ENCODE measurements at places on chromosomes 4 and X.

DNA sequence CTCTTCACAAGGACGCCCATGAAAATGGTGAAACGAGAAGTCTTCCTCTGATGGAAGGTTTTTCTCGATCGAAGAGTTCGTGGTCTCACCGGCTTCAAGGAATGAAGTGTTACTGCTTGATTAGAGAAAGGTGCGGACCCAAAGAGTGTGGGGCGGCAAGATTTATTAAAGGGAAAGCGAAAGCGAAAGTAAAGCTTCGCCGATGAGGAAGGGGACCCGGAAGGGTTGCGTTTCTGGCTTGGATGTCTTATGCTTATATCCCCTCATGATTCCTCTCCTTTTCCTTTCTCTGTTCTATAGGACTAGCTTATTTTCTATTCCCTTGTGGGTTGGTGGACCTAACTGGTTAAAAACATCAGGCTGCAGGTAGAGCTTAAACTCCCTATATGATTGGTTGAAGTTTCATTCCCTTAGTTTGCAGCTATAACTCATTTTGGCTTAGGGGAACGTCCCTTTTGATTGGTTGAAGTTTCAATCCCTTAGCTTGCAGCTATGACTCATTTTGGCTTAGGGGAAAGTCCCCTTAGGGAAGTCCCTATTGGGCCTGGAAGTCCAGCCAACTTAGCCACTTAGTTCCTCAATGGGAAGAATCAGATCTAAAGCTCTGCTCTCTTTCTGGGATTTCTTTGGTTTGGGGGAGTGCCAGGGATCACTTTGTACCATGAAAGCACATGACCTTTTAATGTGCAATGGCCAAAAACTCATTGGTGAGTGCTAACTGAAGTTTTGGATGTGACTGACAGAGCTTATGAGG is 1025.0 kb upstream of the PCDH10 start:
- no peak for DNase-seq

- DNase-seq: no peak
Observed at GRCh38 chrX:118350706-118351105, 4.8 kb downstream of the WDR44 start.

DNA sequence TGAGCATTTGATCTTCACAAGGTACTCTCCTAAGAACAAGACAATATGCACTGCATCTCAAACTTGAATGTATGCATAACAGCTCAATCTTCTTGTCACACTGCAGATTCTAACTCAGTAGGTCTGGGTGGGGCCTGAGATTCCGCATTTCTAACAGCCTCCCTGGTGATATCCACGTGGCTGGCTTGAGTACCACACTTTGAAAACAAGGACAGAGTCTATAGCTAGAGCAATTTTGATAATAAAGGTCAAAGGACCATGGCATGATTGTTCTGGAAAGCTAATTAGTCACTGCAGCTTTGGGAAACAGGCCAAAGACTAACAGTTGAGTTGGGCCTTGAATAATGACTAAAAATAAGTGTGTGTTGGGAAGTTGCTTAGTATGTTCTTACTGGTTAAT is 213.3 kb downstream of the GBA3 start:
- no peak for DNase-seq

DNA sequence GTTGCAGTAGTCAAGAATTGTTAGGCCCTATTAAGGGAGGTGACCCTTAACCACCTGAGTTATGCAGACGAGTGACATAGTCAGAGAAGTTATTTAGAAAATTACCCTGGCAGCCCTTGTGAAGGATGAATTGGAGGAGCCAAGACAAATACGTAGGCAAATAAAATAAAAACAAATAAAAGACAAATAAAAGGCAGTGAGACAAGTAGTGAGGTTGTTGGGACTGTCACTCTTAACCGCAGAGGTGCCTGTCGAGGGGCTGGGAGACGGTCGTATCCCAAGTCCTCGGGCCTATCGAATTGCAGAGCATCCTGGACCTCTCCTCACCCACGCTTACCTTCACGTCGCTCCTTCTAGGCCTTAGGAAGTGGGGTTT is 58.0 kb upstream of the ZC4H2 start:
- DNase-seq: no peak

DNA sequence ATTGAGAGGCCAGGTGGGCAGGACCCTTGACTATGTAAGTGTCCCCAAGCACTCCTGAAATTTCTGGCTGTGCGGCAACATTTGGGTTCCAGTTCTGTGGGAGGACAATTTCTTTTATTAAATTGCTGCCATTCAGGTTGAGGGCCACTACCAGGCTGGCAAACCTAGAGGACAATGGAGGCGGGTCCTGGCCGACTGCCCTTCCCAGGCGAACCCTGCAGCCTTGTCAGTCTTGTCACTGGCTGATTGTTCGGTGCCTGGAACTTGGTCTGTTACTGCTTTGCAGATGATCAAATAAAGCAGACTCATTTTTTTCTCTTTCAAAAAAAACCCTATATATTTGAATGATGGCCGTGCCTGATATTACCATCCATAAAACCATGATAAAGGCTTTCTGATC is 6.6 kb upstream of the TMEM128 start:
- no peak for DNase-seq

DNA sequence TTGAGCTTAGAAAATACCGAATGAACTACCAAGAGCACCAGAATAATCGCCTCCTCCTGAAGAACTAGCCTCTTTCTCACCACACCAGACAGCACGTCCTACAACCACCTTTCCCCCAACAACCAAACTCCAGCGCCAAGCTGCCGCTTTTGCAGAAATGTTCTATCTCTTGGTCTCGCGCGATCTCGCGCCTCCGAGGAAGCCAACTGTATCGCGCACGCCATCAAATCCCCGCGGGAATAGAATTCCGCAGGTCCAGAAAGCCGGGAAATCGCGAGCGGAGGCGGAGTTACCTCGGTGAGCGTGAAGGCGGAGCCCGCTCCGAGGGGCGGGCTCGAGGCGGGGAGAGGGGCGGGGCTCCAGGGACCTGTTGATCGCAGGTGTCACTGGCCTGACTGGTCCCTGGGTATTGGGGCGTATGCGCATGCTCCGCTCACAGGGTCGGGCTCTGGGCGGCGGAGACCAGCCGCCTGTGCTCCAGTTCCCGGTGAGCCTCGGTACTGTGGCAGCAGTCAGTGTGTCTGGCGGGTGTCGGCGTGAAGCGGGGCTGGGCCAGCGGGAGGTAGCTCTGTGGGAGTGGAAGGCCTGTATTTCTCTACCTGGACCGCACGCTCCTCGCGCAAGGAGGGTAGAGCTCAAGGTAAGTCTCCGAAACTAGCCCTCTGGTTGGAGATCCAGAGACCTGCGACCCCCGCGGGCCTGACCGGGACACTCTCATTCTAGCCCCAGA is at the start of gene USP53:
TSS of gene USP53 (plus strand) at position 480 of the 730 bp plus-strand sequence. CDS start 27,047 bp downstream, outside the sequence.
- DNase-seq: peak; percentile 94

DNA sequence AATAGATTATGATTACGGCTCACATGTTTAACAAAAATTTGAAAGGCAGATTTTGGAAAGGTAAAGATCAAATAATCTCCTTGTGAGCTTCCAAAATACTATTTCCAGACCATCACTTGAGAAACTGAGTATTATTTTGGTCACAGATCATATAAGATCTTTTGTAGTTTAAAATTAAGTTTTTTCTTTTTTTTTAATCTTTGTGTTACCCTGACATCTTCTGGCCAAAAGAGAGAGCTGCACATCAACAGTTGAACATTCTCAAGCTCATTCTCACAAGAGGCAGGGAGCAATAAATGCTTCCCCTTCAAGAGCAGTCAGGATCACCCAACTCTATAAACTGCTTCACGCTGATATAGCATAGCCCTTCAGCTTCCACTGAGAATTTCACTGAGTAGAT is 15.9 kb downstream of the TMEM192 start:
- no peak for DNase-seq

DNA sequence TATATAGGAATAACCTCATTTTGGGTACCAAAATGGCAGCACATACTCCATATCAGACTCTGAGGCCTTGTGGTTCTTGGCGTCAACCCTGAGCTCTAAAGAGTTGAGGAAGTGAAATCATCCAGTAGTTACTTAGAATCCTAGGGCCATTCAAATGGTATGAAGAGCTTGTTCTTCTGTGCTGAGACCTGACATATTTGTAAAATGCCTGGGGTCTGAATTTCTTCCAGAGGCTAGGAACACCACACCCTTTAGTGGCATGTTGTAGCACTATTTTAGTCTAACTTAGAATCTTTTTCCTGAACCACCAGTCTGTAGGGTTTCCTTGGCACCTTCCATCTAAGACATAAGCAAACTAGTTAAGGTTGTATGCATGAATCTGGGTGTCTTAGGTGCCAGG is 18.1 kb upstream of the GDPD2 start:
- no peak for DNase-seq

DNA sequence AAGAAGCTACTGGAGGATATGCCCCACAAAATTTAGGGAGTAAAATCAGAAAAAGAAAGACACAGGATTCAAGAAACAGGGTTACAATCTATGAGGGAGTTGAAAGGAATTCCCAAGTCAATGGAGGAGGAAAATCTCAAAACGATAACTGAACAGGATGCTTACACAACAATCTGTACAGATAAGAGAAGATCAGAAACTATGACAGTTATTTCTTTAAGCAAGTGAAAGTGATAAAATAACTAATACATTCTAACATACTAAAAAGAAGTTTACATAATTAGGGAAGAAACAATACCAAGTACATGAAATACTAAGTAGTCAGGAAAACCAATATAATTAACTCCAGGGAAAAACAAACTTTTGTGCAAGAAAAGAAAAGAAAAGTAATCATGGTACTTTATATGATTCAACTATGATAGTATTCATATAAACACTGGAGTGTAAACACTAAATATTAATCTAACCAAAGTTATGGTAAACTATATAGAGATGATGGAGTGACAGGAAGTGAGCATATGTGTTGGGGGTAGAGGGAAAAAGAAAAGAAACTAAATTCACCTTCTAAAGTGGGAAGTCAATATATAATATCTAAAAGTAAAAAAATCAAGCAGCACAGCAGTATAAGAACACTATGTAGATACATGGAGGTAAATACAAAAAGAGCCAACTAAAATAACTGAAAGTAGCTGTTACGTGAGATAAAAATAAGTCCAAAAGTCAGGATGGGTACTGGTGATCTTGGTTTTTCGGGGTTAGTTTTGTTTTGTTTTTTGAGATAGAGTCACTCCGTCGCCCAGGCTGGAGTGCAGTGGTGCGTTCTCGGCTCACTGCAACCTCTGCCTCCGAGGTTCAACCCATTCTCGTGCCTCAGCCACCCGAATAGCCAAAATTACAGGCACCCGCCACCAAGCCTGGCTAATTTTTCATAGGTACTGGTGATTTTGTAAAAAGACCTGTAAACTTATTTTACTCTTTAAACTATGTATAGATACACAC is 99.3 kb downstream of the TEX11 start:
- DNase-seq: no peak

DNA sequence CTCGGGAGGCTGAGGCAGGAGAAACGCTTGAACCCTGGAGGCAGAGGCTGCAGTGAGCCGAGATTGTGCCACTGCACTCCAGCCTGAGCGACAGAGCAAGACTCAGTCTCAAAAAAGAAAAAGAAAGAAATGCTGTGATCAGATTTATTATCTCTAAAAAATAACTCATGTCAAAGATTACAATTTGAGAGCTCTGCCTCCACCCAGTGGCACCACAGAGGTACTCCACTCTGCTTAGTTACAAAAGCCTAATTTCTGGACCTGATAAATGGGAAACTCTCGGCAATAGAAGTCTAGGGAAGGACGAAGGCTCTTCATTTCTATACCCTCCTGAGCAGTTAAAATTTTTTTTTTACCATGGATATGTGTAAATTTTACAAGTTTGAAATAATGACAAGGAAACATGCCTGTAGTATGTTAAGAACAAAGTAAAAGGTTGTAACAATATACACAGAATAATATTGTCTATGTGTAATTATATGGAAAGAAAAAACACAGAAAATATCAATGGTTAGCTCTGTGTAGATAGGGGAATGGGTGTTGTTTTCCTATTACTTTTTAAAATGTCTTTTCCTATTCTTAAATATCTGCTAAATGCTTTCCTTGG is 149.8 kb downstream of the STIM2 start:
- peak; percentile 13 for DNase-seq

DNA sequence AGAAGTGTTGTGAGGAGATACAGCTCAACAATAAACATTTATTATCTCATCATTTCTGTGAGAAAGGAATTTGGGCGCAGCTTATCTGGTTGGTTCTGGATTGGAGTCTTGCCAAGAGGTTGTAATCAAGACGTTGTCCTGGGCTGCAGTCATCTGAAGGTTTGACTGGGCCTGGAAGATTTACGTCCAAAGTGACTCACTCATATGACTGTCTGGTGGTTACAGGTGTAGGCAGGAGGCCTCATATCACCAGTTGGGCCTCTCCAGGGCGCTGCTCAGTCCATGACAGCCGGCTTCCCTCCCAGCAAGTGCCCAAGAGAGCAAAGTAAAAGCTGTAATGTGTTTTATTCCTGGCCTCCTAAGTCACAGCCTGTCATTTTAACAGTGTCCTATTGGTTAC is 106.3 kb downstream of the USP46 start:
- no peak for DNase-seq

GRCh38 chr4:56505269-56506130 is at the start of gene ARL9:
ARL9 (plus strand) TSS chr4:56505791; CDS start chr4:56505863, 72 bp downstream.
- DNase-seq: no peak

DNA sequence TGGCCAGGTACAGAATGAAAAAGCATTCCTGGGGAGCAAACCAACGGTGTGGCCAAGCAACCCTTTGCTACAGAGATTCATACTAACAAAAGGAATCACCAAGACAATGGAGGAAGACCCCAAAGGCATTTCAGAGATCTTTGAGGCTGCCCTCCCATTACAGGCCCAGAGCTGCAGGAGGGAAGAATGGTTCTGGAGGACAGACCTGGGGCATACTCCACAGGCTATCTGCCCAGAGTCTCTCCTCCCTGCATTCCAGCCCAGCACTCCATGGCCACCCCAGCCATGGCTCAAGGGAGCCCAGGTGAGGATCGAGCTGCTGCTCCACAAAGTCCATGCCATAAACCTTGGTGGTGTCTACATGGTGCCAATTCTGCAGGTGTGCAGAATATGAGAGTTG is 81.9 kb downstream of the ATP11C start:
- DNase-seq: no peak

DNA sequence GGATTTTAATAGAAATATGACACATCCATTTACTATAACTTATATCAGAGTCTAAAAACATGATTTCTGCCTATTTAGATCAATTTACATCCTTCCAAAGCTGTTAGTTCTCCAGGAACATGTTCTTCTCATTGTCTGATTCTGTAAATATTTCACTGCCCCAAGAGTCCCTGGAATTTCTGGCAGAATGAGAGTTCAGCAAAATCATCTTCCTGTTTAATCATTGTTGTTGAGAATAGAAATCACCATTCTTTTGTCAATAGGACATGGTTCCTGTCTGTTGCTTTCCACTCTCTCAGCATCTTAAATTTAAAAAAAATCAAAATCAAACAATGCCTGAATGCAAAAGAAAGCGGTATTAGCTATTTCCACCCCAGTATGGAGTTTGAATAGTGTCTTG is 172.8 kb upstream of the FRMPD4 start:
- no peak for DNase-seq

Measured in NCI-H345 (cell line).